ENCODE measurements at places on chromosomes 5 and 9.

- DNase-seq = no peak
Measured at GRCh38 chr5:72071906-72072305, 35.4 kb upstream of the MAP1B start.

- no peak for DNase-seq
Measured at GRCh38 chr5:135174315-135175096, 140.5 kb upstream of the PITX1 start.

GRCh38 chr5:113250341-113250953 is 184.3 kb downstream of the TSSK1B start:
- DNase-seq = no peak

DNA sequence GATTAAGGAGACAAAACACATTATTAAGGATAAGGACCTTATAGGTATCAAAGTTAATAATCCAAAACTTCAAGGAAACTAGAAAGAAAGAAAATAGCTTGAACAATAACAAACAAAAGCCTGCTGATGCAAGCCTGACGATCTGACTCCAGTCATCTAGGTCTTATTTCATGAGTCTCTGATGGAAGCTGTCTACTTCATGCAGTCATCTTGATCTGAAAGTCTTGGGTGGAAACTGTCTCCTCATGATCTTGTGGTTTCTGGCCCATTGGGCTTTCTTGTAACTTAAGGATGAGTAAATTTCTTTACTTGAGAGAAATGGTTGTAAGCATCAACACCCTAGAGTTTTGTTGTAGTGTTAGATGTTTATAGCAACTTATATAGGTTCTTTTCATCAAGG is 20.6 kb upstream of the PSIP1 start:
- DNase-seq = no peak

- no peak for DNase-seq
Measured at GRCh38 chr9:3118081-3118480, 274.2 kb upstream of the PUM3 start.

DNA sequence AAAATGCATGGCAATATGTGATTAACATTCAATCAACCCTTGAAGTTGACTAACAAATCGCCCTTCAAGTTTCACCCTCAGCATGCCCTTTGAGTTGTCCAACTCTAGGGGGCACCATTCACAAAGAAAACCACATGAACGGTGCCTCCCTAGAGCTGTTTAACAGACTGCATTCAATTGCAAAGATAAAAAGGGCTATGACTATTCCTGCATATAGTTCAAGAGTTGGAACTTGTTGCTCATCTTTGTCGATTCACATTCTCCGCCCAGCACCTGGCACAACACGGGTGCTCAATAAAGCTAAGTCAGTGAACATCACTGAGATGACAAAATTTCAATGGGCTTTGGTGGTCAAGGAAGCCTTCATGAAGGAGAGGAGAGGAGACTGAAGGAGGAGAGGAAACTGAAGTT is 69.6 kb upstream of the SLC30A5 start:
- DNase-seq = no peak

DNA sequence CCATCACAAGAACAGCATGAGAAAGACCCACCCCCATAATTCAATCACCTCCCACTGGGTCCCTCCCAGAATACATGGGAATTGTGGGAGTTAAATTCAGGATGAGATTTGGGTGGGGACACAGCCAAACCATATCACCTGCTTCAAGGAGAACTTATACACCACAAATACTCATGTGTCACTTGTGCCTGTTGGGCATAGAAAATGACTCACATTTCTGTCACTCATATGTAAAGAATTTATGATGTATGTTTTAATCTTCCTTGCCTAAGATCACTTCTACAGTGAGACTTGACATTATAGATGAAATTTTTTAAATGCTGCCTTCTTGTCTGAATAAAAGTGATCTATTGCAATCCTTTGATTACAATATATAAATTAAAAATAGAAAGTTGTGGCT is 23.0 kb upstream of the PRDM6 start:
- no peak for DNase-seq

DNA sequence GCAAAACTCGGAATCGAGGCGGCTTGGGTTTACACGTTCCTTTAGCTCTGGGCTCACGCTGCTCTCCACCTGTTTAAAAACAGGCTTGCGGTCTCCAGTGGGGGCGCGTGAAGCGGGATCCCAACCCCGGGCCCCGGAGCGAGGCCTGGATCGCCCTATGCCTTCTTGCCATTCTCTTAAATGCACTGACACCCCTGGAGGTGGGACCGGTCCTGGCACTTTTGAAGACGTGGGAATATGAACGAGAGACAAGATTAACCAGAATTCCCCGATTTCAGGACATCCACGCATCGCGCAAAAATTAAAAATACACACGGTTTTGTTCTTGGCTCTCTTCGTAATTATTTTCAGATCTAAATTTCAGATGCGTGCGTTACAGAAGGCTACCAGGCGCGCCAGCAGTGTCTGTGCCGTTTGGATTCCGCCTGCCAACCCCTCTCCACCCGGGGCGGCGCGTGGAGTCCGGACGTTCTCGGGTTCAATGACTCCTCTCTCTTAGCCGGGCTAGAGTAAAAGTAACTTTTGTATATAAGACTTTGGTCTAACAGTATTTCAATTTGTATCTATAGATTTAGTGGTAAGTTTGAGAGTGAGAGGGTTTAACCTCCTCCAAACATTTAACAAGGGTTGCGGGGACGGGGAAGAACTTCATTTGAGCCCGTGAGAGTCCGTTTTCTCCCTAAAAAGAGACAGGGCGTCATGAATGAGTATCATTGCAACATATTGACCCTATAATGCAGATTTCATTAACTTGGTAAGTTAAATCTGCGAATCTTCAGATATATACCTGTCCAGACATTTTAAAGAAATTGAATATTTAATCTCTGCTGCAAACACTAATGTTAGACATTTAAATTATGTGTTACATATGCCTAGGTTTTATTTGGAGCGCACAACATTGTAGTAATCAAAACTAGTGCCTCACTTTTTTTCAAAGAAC is 3.8 kb downstream of the FOXD1 start:
- DNase-seq = no peak

DNA sequence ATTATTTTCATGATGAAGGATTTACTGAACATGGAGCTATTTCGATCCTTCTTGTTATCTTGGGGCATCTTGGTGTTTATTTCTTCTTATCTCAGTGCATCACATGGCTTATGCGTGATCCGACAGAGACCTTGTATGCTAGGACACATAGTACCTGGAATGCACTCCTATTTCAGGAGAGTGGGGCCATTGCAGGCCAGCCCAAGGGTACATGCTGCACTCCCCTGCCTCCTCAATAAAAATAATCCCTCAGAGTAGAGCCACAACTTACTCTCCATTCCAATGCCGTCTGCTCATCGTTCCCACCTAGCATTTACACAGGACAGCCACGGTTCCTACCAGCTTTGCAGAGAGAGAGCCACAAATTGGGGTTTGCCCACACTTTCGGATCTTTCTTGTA is 43.5 kb downstream of the PCSK5 start:
- DNase-seq = no peak

DNA sequence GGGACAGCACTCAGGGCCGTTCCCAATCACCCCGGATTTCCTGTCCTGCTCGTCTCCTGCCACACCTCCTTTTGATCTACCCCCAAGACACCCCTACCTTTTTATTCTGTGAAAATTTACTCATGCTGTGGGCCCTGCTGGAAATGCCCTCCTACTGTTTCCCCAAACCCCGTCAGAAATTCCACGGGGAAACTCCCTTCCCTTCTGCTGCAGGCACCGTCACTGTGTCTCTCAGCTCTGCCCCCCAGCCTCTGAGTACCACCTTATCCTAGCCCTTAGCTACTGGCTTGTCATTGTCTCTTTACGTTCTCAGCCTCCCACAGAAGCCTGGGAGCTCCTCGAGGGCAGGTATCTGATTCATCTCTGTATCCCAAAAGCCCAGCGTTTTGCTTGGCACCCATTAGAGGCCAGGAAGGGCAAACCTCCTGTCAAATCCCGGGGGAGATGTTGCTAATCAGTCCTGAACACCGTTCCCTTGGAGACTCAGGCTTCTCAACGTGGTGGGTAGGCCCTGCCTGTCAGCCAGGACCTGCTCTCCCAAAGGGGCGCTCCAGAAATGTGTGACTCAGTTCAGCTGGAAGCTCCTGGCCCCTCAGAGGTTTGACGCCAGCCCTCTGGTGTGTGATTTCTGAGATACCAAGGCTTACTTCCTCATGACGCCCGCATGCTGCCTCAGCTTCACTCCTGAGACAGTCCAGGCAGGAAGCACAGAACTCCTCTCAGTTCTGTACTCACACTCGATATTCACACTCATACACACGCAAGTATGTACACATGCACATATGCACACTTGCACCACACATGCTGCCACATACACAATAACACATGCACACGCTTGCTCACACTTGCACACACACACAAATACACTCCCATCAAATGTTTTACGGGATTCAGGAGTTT is 50.7 kb upstream of the GRHPR start:
- DNase-seq = no peak

- DNase-seq = no peak
Measured at GRCh38 chr5:176565760-176566288, 16.7 kb downstream of the CDHR2 start.

DNA sequence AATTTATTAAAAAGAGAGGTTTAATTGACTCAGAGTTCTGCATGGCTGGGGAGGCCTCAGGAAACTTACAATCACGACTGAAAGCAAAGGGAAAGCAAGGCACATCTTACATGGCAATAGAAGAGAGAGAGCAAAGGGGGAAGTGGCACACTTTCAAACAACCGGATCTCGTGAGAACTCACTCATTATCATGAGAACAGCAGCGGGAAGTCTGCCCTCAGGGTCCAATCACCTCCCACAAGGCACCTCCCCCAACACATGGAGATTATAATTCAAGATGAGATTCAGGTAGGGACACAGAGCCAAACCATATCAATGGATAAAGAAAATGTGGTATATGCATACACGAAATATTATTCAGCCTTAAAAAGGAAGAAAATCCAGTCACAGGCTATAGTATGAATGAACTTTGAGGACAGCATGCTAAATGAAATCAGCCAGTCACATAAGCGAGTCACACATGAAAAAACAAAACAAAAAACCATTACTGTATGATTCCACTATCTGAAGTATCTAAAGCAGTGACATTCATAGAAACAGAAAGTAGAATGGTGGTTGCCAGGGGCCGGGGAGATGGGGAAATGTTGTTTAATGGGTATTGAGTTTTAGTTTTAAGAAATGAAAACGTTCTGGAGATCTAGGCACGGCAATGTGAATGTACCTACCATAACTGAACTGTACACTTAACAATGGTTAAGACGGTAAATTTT is 83.4 kb upstream of the PCA3 start:
- DNase-seq = no peak

DNA sequence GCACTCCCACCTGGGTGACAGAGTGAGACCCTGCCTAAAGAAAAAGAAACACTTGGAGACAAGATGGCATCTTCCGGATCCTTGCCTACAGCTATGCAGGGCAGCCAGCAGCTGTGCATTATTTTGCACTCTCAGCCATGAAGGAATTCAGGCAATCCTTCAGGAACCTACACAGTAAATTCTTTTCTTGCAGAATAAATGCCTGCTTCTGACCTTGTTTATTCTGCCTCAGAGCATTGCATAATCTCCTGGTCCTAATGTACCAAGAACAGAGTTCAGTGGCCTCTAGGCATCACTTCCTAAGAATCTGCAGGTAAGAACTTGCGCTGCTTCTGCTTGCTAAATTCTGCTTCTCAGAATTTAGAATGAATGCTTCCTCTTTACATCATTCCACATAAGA is 16.8 kb downstream of the GLDC start:
- no peak for DNase-seq
